ENCODE measurements at places on chromosomes 11 and 22.

DNA sequence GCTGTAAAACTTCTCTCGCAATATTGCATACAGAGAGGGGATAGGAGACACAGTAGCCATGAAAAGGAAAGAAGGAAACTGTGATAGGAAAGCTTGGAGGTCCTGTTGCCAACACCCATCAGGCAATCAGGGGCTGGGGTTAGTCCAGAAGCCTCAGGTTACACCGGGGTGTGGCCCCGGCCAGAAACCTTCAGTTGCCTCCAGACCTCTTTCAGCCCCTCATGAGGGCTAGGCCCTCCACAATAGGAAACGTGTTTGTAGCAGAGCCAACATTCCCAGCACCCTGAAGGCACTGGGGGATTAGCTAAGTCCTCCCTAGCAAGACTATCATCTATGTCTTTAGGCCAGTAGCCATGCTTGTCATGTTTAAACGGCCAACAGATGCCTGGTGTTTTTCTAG is 1048.0 kb upstream of the CNTN5 start:
- no peak for DNase-seq

GRCh38 chr11:88410656-88411055 is 73.1 kb upstream of the CTSC start:
- DNase-seq: no peak

GRCh38 chr11:3052567-3052966 is 4.7 kb downstream of the CARS1 start:
- no peak for DNase-seq

DNA sequence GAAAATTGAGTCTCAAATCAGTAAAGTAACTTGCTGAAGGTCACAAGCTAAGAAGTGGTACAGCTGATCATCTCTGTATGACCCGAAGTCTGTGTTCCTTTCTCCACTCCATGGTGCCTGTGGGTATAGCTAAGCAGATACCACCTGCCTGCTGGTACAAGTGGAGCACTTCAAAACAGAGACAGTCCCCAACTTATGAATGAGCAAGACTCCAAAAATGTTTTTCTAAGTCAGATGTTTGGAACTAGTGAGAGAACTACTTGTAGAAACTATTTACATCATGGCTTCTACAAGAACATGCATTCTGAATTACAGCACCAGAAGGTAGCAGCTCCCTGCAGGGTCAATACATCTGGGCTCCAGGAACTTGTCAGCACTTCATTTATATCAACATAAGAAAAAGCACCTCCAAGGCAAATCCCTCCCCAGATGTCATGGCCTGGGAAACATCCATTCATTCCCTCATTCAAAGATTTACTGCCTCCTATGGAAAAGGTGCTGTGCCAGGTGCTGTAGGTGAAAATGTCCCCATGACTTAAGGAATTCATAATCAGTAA is 94.7 kb downstream of the SERGEF start:
- no peak for DNase-seq

DNA sequence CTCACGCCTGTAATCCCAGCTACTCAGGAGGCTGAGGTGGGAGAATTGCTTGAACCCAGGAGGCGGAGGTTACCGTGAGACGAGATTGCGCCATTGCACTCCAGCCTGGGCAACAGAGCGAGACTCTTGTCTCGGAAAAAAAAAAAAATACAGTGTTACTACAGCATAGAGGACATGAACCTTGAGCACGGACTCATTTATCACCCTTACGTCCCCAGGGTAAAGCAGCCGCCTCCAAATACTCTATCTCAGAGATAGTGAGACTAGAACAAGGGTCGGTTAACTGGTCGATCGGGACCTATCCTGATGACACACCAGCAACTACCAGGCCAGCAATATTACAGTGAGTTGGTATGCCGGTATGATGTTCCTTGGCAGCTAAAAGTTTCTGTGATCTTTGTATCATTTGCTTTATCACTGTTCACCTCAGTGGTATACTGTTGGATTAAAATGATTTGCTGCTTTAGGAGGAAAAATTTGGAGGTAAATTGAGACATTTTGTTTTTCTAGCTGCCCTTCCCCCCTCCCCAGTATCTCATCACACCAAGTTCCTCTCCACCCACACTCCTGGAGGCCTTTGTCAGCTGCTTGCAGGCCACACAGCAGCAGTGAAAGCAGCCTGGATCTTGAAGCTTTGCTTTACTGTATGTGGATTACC is 7.0 kb upstream of the SIDT2 start:
- no peak for DNase-seq

DNA sequence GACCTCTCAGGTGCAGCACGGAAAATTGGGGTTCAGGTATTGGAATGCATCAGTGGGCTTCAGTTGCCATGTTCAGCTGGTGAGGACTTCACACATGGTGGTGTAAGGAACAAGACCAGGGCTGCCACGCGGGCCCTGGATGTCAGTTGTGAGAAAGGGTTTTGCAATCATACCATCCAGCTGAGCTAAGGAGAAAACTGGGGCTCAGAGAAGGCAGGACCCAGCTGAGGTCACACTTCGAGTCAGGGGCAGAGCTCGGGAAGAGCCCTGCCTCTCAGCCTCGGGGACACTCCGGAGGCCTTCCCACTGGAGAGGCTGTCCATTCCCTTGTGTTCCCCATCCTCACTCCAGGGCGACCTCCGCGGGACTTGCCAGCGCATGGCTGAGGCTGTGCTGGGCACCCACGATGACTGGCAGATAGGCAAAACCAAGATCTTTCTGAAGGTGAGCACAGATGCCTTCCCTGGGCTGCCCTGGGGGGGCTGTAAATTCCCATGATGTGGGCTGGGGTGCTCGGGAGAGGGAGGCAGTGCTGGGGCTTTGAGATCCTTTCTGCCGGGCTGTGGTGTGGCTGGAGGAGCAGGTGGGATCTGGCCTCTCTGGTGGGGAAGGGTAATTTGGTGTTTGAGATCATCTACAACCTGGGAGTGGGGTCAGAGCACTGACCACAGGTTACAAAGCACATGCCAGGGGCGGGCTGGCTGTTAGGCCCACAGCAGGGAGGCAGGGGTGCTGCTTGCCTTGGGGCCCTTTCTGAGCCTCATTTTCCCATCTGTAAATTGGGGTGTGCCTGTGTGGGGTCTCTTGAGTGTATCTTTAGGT is 47.2 kb downstream of the MYO7A start:
- no peak for DNase-seq

DNA sequence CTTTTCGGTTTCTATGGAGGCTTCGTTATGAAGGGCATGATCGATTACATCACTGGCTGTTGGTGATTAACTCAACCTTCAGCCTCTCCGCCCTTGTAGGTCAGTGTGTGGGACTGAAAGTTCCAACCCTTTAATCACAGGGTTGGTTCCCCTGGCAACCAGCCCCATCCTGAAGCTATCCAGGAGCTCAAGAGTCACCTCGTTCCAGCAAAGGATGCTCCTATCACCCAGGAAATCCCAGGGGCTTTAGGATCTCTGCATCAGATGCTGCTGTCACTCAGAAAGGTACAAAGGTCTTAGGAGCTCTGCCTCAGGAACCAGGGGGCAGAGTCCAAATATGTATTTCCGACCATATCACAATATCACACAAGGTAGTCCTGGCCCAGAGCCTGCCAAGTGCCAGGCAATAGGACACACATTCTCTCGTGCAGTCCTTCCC is 123.5 kb upstream of the PARVA start:
- DNase-seq: no peak

GRCh38 chr22:49951986-49952896 is 8.3 kb upstream of the PIM3 start:
- DNase-seq: peak; percentile 61

GRCh38 chr11:36081274-36081945 is 137.5 kb downstream of the LDLRAD3 start:
- no peak for DNase-seq

DNA sequence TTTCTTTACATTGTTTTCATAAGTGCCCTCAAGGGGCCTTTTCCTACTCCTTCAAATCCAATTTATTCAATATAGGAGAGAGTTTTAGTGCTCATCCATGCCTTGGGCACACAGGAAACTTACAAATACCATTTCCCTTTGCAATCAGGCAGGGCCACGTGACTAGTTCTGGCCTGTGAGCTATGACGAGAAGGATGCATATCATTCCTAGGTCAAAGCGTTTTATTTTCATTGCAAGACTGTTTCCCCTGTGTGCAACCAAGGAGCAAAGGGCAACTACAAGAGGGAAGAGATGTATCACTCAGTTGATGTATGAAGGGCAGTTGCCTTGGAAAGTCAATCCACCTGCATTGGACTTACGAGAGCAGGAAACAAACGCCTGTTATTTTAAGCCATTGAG is 1.9 kb upstream of the TRAF6 start:
- DNase-seq: no peak

GRCh38 chr11:32594272-32594671 is 10.6 kb downstream of the EIF3M start:
- no peak for DNase-seq

GRCh38 chr11:123054301-123055065 is 7.5 kb downstream of the HSPA8 start:
- peak; percentile 45 for DNase-seq

- DNase-seq: no peak
These were observed 60.2 kb downstream of the TNRC6B start for GRCh38 chr22:40237788-40238424.

DNA sequence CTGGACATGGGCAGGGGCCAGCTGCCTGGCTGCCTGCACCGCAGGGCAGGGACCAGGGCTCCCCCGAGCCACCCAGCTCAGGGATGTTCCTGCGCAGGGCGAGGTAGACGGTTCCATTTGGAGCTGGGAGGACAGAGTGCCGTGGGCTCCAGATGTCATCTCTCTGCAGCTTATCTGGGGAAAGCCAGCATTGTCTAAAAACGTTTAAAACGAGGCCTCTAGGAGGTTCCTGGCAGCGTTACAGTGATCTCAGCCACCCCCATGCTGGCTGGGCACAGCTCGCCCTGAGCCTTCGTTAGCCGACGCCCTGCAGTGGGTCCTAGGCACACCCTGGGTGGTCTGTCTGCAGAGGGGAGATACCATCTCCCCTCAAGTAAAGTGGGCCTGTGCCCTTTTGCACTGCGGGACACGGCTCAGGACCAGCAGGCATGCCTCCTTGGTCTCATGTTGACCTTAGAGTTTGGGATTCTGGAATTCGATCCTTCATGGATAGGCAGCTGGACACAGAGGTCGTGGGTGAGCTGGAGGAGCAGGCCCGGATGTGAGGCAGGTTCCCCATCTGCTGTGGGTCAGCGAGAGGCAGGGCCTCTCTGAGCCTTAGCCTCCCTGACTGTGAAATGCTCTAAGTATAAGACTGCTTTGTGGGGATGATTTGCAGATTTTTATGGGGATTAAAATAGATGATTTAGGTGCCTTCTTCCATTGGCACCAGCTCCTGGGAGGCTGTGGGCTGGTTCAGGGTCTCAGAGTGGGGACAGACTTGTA is 14.1 kb downstream of the SYNGR1 start:
- DNase-seq: no peak

DNA sequence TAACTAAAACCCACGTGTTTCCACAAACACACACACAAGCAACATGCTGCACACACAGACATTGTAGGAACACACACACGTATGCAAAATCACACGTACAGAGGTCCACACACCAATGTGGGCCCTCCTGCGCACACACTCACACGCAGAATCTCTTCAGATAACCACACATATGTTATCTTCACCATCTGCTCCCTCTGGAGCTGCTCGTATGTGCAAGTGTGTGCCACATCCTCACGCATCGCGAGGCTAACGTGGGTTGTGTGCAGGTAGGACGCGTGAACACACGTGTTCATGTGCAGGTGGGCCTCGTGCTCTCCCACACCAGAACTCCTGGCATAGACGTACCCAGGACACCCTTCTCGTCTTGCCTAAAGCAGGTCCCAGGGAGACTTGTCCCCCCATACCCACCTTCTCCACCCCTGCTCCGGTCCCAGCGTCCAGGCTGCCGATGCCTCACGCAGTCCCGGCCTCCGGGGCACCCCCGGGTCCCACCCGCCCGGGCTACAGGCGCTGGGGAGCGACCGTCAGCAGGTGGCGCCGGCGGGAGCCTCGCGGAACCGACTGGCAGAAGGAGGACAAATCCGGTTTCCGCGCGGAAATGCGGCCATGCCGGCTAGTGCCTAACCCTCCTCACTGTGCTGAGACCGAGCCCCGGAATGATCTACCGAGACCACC is 10.3 kb upstream of the IGSF9B start:
- no peak for DNase-seq

GRCh38 chr22:22059291-22060002 is 76.9 kb upstream of the TOP3B start:
- DNase-seq: no peak

- no peak for DNase-seq
These were observed 468.9 kb downstream of the LUZP2 start for GRCh38 chr11:24965748-24966147.

DNA sequence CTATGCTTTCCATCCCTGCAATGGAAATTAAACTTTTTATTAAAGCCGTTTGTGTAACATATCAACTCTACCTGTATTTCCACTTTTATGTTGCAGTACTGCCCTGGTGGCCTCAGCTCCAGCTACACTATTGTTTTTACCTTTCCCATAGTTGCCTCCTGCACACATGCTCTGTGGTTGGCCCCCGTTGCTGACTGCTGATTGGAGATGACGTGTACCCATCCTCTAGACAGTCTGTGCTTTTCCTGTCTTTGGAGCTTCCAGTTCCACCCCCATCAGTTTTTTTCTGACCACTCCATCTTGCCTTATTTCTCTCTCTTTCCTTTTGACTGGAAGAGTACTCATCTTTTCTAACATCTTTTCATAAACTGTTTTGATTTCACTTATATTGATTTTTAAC is 123.8 kb downstream of the TEAD1 start:
- no peak for DNase-seq

DNA sequence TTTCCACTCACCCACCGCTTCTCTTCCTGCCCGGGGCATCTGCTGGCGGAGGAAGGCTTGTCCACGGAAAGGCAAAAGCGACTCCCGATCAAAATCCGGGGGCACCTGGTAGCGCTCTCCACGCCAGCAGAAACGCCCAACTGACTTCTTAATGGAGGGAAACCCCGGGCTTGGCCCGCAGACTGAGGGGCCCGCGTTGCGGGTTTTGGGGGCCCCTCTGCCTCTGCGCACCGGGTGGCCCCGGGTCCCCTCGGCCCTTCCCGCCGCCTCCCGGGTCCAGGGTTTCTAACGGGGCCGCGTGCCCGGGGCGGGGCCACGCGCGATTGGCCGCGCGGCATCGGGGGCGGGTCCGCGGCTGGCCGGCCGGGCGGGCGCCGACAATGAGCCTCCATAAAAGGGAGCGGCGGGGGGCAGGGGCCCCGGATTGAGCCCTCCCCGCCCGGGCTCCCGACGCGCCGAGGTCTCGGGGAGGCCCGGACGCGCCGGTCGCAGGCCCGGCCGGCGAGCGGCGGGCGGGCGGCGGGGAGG is at the start of gene SPINDOC:
TSS of gene SPINDOC (plus strand) at position 422 of the 528 bp plus-strand sequence. CDS start 231 bp downstream, outside the sequence.
- peak; percentile 35 for DNase-seq

DNA sequence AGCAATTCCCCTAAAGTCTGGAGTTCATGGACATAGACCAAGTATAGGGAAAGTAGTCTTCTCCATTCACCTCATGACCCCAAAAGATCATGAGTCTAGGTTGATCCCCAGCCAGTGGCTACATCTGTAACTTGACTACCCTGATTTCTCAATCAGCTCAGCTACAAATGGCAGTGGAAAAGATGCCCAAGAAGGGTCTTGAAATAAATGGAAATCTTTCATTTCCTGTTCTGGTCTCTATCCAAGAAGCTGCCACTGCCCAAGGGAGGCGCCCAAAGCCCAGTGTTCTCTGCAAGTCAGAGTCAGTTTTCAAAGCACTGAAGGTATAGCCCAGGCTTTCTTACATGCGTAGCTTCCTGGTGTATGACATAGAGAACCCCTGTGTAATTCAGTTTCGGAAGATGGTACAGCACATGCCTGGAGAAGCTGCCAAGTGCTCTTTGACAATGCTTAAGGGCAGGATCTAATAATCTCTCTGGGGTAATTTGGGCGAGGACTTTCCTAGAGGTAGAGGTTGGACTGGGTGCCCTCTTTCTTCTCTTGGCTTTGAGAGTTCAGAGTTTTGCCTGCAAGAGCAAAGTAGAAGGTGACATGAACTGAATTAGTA is 101.1 kb downstream of the ADAMTS15 start:
- DNase-seq: no peak

GRCh38 chr11:60005360-60005759 is 11.6 kb upstream of the OOSP4B start:
- peak; percentile 11 for DNase-seq

Measured in A172 (cell line).